ENCODE measurements at places on chromosomes 2 and 18.

GRCh38 chr18:21599585-21600525 lies 649 bp downstream of the ESCO1 start:
- DNase-seq, result peak; percentile 33

GRCh38 chr2:177619986-177620385 lies 227.4 kb downstream of the AGPS start:
- no peak for DNase-seq

DNA sequence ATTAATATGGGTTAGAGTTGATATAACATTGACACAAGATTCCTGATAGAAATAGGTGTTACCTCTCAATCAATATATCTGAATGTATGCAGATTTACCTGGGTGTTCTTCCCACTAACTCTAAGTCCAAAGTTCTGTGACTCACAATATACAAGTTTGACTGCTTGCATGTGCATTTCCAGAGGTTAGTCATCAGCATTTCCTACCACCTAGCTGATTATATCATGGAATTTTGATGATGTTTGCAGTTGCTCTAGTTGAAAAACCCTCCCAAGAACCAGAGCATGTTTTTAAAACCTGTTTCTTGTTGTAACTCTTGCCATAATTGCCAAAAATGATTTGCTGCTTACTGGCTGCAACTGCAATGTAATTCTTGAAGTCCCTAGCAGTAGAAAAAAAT lies 15.0 kb upstream of the DSG1 start:
- no peak for DNase-seq

DNA sequence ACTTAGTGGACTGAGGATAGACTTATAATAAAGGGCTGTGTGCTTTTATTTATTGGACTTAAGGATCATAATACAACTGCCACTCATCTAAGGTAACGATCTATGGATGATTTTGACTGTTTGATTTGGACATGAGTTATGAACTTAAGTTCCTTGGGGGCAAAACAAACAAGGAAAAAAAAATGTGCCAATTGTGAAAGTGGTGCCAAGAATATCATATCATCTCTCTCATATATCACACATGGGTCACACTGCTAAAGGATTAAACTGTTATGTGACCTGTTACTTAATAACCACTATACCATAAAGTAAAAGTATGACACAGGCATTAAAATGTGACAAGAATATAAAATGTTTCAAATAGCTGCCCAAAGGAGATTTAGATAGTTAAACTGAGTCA lies 886.3 kb downstream of the ERBB4 start:
- DNase-seq, result no peak

- DNase-seq, result no peak
These were observed 169.5 kb downstream of the NOL4 start for GRCh38 chr18:34055227-34055626.

DNA sequence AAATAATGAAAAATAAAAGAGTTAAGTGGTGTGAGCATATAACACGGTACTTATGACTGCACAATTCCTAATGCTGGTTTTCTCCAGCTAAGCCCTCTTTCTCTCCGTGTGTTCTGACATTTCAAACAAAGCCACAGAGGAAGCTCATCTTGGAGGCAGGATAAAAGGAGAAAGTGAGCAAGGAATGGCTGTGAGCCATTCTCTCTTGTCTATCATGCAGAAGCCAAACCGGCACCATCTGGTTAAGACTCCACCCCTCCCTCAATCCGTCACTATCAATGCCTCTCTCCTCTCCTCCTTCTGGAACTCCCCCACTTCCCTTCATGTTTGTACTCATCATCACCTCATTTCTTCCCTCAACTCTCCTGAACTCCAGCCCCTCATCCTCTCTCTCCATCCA lies 210.4 kb downstream of the TMEM163 start:
- no peak for DNase-seq

DNA sequence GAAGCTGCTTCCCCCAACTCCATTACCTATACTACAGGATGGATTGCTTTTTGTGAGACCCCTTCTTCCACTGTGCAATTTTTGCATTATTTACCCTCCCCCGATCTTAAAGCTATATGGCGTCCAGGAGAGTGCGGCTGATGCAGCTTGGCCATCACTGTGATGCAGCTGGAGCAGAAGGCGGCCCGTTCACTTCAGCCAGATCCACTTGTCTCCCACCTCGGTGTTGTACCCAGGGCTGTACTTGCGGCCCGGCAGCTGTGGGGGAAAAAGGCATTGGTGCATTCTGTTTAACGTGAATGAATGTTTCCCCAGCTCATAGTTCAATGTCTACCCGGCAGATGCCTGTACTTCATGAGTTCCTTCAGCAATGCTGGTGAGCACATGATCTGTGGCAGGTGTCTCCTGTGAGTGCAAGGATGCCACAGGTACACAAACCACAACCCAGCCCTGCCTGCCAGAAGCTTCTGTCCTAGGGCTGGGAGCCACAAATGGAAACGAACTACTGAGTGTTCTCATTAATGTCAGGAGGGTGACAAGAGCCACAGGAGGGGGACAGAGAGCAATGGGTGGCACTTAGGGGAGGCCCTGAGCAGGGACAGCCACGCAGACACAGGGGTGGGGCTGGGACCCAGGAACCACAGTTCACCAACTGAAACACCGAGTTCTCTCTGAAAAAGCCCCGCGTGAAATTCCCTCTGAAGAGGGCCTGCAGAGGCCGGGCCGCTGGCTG lies 64.0 kb downstream of the NDUFA10 start:
- no peak for DNase-seq

- DNase-seq, result no peak
These were observed 498.6 kb downstream of the CCDC85A start for GRCh38 chr2:56682397-56682760.

DNA sequence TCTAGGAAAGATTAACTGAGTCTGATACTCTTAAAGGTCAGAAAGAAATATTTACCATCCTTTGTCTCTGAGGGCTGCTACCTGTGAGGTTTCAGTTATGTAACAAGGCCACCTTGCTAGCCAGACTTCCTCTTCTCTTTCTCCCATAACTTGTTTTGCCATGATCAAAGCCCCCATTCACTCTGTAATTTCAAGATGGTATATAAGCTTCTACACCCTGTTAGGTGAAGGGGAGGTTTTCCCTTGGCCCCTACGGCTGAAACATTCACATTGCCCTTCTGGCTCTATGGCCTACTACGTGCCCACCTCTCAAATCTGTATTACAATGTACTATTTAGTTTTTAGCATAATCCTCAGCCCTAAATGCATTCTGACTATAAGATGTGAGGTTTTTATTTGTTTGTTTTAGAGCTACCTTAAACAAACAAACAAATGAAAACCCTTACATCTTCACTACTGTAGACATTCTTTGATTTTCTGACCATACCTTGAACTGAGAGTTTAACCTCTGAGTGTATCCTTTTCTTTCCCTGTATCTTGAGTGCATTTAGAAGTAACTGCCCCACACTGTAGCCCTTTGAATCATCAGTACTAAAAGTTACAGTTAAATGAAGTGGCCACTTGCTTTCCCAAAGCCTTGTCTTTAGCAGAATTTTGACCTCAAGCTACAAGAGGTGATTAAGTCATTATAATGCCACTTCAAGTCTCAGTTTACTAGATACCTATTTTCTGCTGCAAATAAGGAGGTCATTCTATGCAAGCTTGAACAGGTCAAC lies 332.2 kb downstream of the SOCS6 start:
- DNase-seq, result no peak

GRCh38 chr2:165361514-165361913 lies 108.0 kb upstream of the CSRNP3 start:
- DNase-seq, result no peak

GRCh38 chr2:27126252-27126710 lies 2.7 kb downstream of the ABHD1 start:
- no peak for DNase-seq

DNA sequence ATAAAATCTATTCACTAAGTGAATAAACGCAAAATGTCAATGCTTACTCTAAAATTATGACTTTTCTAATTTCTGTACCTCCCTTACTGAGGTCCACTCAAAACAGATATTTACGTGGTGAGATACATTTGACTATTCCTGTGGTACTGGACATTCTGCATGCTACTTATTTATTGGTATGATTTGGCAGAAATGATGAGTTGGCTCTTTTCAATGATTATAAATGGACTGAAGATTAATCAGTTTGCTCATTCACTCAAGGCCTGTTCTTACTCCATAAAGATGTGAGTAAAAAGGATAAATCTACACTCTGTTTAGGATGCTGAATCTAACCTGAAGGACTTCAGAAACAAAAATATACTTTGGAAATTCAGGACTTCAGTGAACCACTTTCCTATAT lies 98.8 kb downstream of the OLA1 start:
- DNase-seq, result no peak

DNA sequence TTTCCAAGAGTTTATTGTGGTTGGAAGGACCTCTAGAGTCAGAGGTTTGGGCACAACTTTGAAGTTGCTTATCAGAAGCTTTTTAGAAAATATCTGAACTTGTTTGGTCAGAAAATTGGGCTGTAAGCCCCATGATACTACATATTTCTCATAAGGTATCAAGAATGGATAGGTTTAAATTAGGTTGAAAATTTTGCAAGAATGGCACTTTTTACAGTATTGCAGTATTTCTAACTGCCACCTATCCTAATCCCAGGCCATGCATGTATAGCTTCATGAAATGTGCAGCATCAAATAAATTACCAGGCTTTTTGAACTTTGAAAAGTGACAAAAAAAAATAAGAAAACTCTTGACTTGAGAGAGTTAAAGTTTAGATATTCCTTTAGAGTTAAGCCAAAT lies 367.2 kb downstream of the FIGN start:
- DNase-seq, result no peak

- no peak for DNase-seq
These were observed 11.5 kb upstream of the RTN4 start for GRCh38 chr2:55061523-55062344.

All from GM06990 (cell line).